ENCODE measurements at places on chromosomes 3 and 15.
A peak's percentile ranks its signal among the peaks of the same experiment; 100 is the strongest.

DNA sequence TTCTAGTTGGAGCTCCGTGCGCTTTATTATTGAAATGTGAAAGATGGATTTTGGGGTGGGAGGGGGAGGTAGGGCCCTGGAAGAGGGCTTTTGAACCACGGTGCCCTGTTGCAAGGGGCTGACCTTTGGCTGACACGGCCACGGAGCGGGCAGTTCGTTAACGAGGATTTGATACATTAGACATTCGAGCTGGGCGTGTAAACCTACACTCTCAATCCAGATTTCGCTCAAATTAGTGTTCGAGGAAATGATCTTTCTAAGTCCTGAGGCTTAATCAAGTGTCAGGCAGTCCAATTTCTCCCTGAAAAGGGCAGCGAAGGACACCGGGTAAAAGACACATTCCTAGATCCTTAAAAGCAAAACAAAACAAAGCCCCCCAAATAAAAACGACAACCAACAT lies 13.0 kb downstream of the ZIC1 start:
- DNase-seq, result no peak

DNA sequence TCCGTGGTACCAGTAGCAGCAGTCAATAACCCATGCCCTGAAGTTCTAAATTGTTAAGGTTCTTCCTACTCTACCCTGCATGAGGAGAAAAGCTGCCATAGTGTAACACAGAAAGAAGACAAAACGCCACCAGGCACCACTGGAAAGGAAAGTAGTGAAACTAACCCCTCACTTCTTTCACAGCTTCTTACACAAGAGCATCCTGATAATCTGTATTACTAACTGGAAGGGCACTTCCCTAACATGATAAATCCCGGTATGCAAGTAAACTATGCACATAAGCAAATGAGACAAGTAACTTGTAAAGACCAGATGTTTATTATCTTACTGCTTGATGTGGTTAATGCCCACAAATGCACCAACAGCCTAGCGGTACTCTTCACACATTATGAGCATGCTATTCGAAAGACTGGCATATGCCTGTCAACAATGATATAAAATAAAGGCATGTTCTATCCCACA lies 141.3 kb downstream of the ADAM10 start:
- no peak for DNase-seq

GRCh38 chr3:61610316-61610715 lies 48.9 kb downstream of the PTPRG start:
- no peak for DNase-seq

GRCh38 chr15:93985925-93986324 lies 245.4 kb upstream of the MCTP2 start:
- DNase-seq, result no peak

GRCh38 chr3:113773381-113773780 lies 26.5 kb downstream of the ATP6V1A start:
- DNase-seq, result no peak

GRCh38 chr3:96970211-96970610 lies 155.8 kb downstream of the EPHA6 start:
- DNase-seq, result no peak

DNA sequence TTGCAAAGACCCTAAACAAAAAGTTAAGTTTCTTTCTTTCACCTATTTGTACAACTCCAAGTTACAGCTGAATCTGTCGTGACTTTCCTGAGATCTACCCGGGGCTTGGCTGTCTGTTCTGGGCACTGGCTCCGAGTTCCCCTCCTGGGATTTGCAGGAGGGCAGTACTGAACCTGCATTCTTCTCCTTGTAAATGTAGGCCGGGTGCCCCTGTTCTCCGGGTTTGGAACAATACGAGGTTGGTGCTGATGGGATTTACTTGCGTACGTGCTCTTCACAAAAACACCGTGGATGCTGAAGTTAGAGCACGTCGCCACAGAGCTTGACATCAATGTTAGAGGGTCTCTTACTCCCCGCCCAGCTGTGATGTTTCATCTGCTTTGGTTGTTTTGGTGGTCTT lies 48.1 kb downstream of the KLHL25 start:
- no peak for DNase-seq

- DNase-seq, result no peak
These were observed 148.9 kb downstream of the PLCL2 start for GRCh38 chr3:17033516-17034168.

- peak; percentile 29 for DNase-seq
These were observed 365.2 kb upstream of the DPH6 start for GRCh38 chr15:35911052-35911777.

DNA sequence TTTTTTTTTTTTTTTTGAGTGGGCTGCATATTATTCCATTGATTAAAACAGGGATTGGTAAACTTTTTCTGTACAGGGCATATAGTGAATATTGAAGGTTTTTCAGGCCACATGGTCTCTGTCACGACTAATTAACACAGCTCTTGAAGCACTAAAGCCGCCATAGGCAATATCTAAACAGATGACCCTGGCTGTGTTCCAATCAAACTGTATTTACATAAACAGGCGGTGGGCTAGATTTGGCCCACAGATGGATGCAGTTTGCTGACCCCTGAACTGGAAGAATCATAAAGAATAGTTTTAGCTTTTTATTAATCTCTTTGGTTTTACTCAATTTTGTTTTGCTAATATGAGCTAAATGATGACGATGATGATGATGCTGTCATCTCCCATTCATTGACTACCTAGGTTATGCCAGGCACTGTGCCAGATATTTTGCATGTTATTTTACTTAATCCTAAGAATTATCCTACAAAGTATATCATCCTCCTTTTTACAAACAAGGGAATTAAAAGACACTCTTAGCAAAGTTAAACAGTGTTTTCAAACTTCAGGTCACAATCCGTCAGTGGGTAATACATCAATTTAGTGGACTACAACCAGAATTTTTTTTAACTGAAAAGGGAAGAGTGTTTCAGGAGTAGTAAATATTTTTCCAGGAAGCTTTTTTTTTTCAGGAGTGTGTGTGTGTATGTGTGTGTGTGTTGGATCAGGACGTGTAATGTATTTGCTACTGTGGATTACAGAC lies 54.3 kb downstream of the LMCD1 start:
- no peak for DNase-seq

GRCh38 chr15:89760303-89761008 lies 9.4 kb upstream of the MESP1 start:
- DNase-seq, result peak; percentile 5

DNA sequence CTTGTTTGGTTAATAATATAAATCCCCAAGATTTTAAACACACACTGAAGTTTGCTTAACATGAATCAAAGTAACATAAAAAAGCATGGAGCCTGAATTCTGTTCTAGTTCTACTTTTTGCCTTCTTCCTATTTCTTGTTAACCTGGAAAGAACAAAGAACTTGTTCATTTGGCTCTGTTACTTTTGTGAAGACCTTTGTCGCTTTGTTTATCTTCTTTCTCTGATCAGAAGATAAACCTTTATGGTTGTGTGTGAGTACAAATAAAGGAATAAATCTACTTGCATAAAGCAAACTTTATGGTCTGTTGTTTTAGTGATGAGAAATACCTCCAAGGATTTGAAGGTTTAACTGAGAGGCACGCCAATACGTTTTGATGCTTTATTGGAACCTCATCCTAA lies 210.1 kb upstream of the SATB1 start:
- no peak for DNase-seq

GRCh38 chr3:151584566-151584965 lies 123.7 kb upstream of the IGSF10 start:
- DNase-seq, result no peak

DNA sequence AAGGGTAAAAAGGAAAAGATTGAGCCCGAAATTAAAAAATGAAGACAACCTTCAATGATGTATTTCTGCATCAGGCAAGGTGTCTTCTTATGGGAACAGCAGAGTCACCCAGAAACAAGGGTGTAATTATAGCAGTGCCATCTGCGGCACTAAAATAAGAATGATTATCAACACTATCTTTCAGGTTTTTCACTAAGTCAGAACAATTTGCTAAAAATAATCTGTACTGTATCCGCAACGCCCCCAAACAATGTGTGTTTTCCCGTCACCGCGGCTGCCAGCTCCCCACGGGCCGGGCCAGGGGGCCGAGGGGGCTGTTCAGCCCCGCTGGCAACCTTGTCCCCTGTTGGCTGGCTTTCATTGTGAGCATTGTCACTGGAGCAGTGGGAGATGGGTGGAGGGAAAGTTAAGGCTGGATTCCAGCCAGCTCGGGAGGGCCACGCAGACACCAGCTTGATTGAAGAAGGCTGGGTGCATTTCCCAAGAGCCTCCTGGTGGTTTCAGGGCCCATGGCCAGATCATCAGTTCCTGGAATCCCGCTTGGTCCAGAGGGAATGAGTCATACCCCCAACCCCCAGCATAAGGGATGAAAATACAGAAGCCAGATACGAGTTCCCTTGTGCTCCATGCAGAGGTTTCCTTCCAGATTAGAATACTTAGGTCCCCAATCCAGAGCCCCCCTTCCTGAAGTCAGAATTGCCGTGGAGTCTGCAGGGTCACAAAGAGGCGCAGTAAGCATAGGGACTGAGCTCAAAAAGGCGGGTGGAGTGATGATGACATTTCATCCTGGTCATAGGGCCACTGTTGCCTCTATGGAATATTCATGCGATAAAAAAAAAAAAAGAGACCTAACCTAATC lies 90.2 kb upstream of the KLF13 start:
- peak; percentile 83 for DNase-seq

DNA sequence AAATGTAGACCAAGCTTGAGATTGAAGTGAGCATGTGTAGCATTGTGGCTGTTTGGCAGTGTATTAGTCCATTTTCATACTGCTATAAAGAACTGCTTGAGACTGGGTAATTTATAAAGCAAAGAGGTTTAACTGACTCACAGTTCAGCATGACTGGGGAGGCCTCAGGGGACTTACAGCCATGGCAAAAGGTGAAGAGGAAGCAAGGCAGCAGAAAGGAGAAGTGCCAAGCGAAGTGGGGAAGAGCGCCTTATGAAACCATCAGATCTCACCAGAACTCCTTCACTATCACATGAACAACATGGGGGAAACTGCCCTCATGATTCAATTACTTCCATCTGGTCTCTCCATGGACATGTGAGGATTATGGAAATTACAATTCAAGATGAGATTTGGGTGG lies 8.6 kb upstream of the CERS3 start:
- no peak for DNase-seq

GRCh38 chr3:73752338-73752737 lies 127.6 kb upstream of the PDZRN3 start:
- no peak for DNase-seq

DNA sequence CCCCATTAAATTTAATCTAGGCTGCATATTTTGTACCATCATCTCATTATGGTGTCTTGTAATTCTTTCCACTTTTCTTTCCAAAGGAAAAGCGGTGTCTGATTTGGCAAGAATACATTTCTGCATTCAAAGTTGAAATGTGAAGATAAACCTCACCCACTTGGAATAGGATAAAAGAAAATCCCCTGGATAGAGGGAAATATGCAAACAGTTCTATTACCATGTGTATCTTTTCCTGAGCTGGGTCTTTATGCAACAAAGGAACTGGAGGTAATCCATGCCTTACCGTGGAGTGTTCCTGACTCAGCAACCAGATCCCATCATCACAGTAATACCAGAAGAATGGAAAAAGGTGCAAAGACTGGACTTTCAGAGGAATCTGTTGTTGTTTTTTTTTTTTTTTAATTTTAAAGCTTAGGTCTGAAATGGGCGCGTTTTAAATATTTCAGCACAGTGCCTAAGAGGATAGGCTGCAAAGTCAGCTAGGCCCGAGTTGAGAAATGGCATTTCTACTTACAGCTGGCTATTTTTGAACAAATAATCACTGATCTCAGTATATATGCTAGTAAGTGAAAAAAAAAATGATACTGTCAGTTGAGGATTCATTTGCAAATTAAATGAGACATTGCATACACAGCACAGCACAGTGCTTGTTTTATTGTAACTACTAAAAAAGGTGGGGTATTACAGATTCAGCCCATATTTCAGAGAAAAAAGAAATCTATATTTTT lies 55.5 kb upstream of the ADAMTS9 start:
- no peak for DNase-seq

- no peak for DNase-seq
These were observed 76.4 kb downstream of the CHRNA7 start for GRCh38 chr15:32106401-32107381.

DNA sequence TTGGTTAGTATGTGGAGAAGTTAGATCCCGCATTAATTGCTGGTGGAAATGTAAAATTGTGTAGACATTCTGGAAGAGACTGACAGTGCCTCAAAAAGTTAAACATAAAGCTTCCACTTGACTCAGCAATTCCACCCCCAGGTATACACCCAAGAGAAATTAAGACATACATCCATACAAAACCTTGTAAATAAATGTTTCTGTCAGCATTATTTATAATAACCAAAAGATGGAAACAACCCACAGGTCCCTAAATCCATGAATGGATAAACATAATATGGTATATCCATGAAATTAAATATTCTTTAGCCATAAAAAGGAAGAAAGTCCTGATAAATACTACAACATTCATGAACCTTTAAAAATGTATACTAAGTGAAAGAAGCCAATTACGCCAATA lies 817.4 kb downstream of the NTRK3 start:
- DNase-seq, result no peak

DNA sequence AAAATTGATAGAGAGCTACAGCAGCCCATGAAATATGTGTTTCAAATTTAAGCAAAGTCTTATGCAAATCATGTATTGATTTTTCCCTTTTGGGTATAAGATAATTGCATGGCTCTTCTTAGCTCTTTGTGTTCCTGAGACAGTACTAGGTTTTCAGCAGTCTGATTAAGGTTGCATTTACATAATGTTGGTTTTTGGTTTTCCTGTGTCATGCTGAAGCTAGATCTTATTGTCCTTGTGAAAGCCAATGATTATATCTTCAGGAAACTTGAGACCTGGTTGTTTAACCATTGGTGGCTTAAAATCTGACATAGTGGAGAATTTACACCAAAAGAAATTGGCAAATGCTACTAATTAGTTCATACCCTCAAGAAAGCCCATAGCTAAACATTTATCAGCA lies 392.6 kb downstream of the ZPLD1 start:
- DNase-seq, result peak; percentile 46

GRCh38 chr3:179825527-179826246 lies 172.8 kb downstream of the USP13 start:
- DNase-seq, result no peak

DNA sequence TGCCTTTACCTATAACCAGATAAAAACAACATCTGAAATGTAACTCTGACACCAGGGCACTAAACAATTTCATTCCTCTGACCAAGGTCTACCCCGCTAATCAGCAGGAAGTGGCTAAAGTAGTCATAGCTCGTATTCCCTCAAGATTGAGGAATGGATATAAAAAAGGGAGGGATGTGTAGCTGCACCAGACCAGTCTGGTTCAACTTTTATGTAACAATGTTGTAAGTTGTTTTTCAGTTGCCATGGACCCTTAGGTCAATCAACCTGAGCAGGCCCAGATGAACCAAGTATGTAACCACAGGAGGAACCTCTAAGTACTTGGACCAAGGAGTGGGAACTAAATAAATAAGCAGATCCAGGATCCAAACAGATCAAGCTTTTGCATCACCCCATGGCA lies 28.4 kb upstream of the IFT57 start:
- no peak for DNase-seq

DNA sequence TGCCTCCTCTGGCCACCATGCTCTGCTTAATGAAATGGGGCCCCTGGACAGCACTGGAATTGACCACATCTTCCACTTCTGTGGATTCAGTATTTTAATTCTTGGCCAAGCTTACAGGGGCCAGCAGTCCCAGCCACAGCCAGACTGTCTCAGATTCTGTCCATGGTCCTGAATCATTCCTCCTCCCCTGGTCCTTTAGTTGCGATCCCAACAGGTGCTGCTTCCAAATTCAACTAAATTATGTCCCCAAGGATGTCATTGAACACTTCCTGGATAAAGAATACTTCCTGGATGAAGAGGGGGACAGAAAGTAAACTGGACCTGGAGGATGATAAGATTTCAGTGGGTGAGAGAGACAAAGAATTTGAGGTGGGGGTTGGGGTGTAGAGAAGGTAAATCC lies 111.1 kb upstream of the FOXB1 start:
- DNase-seq, result no peak

- DNase-seq, result no peak
These were observed 79.6 kb downstream of the DHX36 start for GRCh38 chr3:154244644-154245043.

All from NCI-H1105 treated with DMSO at 0.1 percent for 48 hours (cell line).